ENCODE measurements at places on chromosomes 2 and 18. TPM values are rescaled to one million over a fixed set of nuclear protein-coding genes. Genes with fewer than 3 reads are reported as not detected.

DNA sequence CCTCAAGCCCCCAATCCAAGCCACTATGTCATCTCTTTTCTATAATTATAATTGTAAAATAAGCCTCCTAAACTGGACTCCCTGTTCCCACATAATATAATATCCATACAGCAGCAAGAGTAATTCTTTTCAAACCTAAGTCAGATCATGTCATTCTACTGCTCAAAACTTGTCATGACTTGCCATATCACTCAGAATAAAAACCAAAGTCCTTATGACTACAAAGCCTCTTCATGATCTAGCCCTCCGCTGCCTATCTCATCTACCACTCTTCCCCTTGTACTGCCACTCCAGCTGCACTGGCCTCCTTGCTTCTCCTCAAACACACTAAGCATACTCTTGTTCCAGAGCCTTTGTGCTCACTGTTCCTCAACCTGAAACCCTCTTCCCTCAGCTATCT, 69.9 kb downstream of the MEMO1 start:
- no peak overlapping the region for H3K4me3 ChIP-seq
- no peak overlapping the region for H3K27ac ChIP-seq
- DNase-seq: no peak
- H3K36me3 ChIP-seq: peaks cover 2% of the 10 kb centered on the region
- no peaks in the 10 kb centered on the region for H3K27me3 ChIP-seq
- peaks cover 3% of the 10 kb centered on the region for H3K4me1 ChIP-seq

GPR75 gene
- total RNA-seq: 3.0 TPM

DNA sequence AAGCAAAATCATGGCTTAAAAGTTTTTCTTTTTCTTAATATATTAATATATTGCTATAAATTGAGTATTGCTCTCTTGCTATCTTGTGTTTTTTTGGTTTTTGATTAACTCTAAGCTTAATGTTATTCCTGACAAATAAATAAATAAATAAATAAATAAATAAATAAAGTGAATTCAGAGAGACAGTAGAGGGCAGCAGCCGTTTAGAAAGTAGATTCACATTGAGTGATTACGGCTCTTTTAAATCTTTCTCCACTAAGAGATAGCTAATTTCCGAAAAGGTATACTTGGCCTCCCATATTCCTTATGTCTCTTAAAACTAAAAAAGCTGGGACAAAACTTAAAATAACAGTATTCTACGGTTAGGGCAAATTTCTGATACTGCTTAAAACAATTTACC, 34.3 kb downstream of the MSH2 start:
- no peaks in the 10 kb centered on the region for H3K4me1 ChIP-seq
- DNase-seq: no peak
- H3K36me3 ChIP-seq: peaks cover 4% of the 10 kb centered on the region
- no peaks in the 10 kb centered on the region for H3K27me3 ChIP-seq

- H3K27ac ChIP-seq: no peak overlapping the region
- H3K27me3 ChIP-seq: no peaks in the 10 kb centered on the region
- DNase-seq: no peak
- H3K36me3 ChIP-seq: no peaks in the 10 kb centered on the region
Observed at GRCh38 chr2:151302879-151303278, 13.4 kb upstream of the NMI start.

GRCh38 chr2:68938938-68939337, 13.8 kb downstream of the GKN2 start:
- no peak overlapping the region for H3K27ac ChIP-seq
- DNase-seq: no peak
- H3K36me3 ChIP-seq: no peaks in the 10 kb centered on the region
- H3K4me3 ChIP-seq: no peak overlapping the region

MC4R gene
- 2.5 TPM for total RNA-seq

TCF7L1 gene
- total RNA-seq: 5.6 TPM

- peaks cover 12% of the 10 kb centered on the region for H3K4me1 ChIP-seq
- no peak overlapping the region for H3K4me3 ChIP-seq
- no peaks in the 10 kb centered on the region for H3K36me3 ChIP-seq
- no peak for DNase-seq
- no peaks in the 10 kb centered on the region for H3K27me3 ChIP-seq
Observed at GRCh38 chr2:113878743-113879142, 11.1 kb upstream of the ACTR3 start.

DUSP19 gene
- 7.0 TPM for total RNA-seq

GRCh38 chr2:96325884-96326255, 753 bp downstream of the ITPRIPL1 start:
- peak overlapping the region; percentile 59 for H3K4me3 ChIP-seq
- H3K27me3 ChIP-seq: peaks cover 59% of the 10 kb centered on the region
- H3K36me3 ChIP-seq: no peaks in the 10 kb centered on the region

DNA sequence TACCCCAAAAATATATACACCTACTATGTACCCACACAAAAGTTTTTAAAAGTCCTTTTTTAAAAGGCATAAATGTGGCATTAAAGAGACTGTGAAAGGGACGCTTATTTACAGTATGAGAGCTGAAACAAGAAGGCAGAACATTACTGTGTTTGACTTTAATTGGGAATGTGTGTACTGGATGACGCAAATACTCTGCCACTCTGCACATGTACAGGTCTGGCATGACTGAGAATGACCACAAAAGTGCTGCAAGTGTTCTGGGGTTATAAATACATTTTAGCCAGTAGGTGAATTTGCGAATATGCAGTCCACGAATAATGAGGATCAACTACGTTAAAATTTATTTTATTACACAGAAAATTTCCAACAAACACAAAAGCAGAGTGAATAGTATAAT, 11.4 kb downstream of the DARS1 start:
- no peak overlapping the region for H3K27ac ChIP-seq
- H3K4me1 ChIP-seq: peaks cover 30% of the 10 kb centered on the region

SLC11A1 gene
- 32.0 TPM for total RNA-seq

- no peaks in the 10 kb centered on the region for H3K36me3 ChIP-seq
- H3K4me1 ChIP-seq: peaks cover 54% of the 10 kb centered on the region
- H3K4me3 ChIP-seq: no peak overlapping the region
- DNase-seq: no peak
Observed at GRCh38 chr2:240991378-240992263, 6.8 kb upstream of the SNED1 start.

GRCh38 chr2:234147335-234147861, 96.9 kb downstream of the SPP2 start:
- no peaks in the 10 kb centered on the region for H3K27me3 ChIP-seq
- no peak overlapping the region for H3K27ac ChIP-seq
- no peaks in the 10 kb centered on the region for H3K4me1 ChIP-seq
- H3K4me3 ChIP-seq: no peak overlapping the region
- no peaks in the 10 kb centered on the region for H3K36me3 ChIP-seq

DNA sequence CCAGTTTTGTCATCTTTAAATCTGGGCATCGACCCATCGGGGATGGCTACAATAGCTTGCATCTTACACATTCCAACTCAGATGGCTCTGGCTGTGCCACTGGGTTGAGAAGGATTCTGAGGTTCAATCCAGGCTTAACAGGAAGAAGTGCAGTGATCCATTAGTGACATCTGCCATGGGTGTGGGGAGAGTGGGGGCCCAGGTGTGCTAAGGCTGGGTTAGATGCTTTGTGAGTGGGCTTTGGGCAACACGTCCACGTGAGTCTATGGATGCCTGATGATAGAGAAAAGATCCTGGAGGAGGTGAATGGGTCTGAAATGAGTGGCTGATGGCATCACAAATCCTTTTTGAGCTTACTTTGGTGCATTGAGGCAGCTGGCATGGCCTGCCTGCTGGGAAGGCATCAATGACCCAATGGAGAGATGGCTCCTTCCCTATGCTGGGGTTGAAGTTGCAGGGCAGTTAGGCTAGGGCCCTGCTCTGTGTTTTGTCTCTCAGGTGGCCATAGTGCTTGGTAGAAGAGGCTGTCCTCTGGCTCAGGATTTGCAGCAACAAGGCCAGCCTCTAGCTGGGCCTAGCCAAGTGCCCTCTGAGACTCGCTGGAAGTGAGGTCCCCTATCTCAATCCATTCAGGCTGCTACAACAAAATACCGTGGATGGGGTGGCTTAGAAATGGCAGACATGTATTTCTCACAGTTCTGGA, 56.7 kb downstream of the HS1BP3 start:
- no peaks in the 10 kb centered on the region for H3K36me3 ChIP-seq
- H3K27ac ChIP-seq: peak overlapping the region; percentile 75
- DNase-seq: no peak
- peaks cover 92% of the 10 kb centered on the region for H3K4me1 ChIP-seq
- H3K27me3 ChIP-seq: no peaks in the 10 kb centered on the region

GRCh38 chr2:120867290-120868241, 131.9 kb downstream of the GLI2 start:
- peaks cover 59% of the 10 kb centered on the region for H3K4me1 ChIP-seq
- no peaks in the 10 kb centered on the region for H3K27me3 ChIP-seq
- H3K36me3 ChIP-seq: no peaks in the 10 kb centered on the region
- H3K27ac ChIP-seq: peak overlapping the region; percentile 93

DNA sequence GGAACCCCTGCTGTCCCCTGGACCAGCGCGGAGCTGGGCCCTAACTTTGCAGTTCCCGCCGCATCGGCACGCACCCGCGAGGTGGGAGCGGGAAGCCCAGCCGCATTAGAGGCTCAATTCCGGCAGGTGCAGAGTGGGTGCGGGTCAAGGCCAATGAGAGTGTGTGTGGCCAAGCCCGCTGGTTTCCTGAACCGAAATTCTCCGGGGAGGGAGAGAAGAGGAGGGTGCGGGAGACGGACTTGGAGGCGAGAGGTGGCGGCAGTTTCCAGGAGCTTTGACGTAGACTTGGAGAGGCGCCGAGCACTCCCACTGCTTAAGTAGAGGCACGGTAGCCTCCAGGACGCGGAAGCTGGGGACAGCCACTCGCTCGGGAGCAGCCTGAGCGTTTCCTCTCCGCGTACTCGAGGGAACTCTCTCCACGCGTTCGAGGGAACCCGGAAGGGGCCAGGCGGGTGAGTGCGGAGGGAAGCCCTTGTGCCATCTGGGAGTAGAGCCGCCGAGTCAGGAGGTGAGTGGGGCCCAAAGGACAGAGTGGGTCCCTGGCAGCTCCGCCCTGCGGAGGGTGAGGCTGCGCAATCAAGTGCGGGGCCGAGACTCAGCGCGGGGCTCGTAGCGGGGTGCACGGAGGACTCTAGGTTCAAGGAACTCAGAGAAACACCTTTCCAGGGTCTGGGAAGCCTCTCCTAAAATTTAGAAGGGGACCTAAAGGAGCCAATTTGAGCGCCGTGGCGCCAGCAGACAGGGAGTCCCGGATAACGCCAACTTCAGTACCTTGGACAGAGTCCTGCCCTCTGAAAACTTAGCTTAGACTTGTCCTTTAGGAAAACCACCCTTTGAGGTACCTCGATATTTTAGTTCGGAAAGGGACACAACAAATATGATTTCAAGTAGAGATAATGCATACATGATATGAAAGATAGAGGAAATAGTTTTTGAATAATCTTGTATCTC, at the start of gene FAM237A:
TSS of gene FAM237A (plus strand) at position 413 of the 951 bp plus-strand sequence. CDS start 1,750 bp downstream, outside the sequence.
- no peak within 1 kb of the TSS for H3K27ac ChIP-seq
- H3K4me1 ChIP-seq: no peaks in the 10 kb centered on the region
- DNase-seq: no peak
- peaks cover 13% of the 10 kb centered on the region for H3K27me3 ChIP-seq

DNA sequence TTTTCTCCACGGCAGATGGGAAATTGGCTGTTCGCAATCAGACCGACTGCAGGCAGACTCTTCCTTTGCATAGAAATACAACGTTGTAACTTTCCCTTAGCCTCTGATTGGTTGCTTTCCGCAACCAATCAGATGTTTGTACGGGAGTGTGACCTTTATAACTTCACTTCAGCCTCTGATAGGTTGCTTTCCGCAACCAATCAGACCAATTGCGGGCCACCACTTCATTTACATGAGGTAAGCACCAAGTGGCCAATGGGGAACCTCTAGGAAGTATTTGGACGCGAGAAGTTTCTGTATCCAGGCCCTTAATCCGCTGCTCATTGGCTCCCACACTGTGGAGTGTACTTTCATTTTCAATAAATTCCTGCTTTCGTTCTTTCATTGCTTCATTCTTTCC, 19.1 kb downstream of the SLC25A12 start:
- peak overlapping the region; percentile 26 for H3K27ac ChIP-seq
- no peak for DNase-seq
- peaks cover 44% of the 10 kb centered on the region for H3K4me1 ChIP-seq
- no peaks in the 10 kb centered on the region for H3K27me3 ChIP-seq

GRCh38 chr2:82792316-82792715, 1666.8 kb downstream of the SUCLG1 start:
- H3K27ac ChIP-seq: peak overlapping the region; percentile 52
- H3K4me1 ChIP-seq: peaks cover 36% of the 10 kb centered on the region
- no peaks in the 10 kb centered on the region for H3K27me3 ChIP-seq
- no peaks in the 10 kb centered on the region for H3K36me3 ChIP-seq

Data from esophagus muscularis mucosa (tissue), 4 donors.